ENCODE measurements at places on chromosomes 1 and 21.

DNA sequence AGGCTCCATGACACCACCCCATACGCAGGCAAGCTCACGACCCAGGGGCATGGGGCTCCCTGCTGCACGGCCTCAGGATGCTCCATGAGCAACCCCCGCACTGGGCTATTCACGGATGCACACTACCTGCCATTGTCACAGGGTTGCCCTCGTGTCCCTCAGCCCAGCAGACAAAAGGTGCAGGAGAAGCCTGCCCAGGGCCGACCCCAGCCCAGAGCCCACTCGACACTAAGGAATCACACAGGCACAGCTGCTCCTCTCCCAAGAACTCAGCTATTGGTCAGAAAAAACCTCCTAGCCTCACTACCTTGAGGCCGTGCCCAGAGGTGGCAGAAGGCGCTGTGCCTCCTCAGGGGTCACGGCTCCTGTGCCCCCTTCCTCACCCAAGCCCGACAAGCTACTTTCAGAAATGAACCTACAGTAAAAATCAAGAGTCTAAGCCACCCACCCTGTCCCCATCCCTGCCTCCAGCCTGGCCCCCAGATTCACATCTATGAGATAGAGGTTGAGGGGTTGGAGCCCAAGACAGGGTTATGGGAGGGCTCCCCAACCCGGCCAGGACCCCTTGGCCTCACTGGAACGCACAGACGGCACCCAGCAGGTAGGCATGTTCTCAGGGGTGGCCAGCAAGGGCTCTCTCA, 6.4 kb upstream of the SPATC1L start:
- no peak for DNase-seq

DNA sequence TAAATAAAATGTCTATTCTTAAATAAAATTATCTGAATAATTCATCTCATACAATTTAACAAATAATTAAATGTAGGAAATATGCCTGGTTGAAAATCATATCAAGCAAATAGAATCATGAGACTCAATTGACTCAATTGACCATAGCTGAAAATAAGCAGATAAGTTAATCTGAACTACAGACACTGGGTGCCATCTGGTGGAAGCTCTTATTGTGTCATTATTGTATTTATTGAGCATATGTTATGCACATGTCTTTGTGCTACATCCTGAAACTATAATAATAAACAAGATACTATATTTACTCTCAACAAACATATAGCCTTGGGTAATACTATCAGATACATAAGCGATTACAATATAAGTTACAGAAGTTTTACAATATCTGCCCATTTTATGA, 41.0 kb downstream of the BRINP3 start:
- no peak for DNase-seq

DNA sequence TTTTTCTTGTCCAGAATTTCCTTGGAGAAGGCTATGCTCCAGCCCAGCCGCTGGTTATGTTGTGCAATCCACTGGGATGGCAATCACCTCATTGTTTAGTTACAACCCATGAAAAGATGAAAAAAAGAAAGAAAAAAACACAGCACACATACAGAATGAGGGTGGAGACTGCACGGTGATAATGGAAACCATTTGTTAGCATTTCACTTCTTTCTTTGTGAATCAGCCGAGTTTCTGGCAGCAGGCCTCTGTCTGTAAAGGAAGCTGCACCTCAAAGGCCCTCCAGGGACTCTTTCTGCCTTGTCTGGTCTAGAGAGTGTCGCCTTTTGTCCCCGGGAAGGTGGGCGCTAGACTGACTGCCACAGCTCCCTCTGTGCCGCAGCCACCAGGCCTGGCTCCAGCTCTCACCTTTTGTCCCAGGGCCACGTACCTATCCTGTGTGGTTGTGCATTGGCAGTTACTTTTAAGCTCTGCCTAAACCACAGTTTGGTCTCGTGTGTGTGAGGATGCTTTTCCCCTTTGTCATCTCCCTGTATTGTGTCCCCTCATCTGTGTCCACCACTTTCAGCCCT, 35.6 kb downstream of the NGF start:
- no peak for DNase-seq

DNA sequence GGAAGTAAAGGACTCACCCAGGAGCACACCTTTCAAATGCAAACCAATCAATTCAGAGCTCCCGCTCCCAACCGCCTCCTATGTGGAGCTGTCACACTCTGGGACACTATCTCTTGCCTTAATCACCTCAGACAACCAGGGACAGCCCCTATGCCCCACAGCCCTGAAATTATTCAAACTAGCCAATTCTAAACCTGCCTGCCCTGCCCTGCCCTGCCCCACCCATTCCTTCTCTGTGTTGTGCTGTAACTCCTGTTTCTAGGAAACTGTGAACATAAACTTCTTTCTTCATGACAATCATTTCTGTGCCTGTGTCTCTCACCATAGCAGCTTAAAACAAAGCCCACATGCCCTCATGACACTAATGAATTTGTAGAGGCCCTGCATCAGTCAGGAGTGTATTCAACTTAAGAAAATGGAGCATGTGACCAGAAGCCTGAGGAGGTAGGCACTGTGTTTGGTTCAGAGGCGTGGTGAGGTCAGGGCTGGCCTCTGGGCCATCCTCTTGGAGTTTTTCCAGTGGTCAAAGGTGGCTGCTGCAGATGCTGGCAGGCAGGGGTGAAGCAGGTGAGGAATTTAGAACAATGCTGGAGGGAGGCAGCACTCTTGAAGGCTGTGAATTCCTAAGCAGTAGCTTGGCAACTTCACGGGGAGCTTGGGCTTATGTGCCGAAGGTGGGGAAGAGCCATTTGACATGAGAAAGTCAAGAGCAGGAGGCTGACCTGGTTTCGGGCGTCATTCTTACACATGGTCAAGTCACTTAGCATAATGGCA, 74.5 kb downstream of the RHOU start:
- no peak for DNase-seq

DNA sequence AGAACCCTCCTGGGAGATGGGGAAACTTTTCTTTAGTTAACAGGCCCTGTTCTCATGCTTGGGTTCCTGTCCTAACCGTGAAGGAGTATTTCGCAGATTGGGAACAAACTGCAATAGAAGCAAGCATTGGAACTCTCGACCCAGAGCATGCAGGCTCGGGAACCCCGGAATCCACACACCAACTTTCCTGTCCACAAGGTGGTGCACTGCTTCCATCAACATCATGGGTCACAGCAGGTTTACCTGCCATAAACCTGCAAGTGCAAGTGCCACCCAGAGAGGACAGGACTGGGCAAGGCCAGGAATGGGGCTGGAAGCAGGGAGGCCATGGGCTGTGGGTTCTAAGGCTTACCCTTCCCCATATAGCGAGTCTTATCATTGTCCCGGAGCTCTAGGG, 6.9 kb downstream of the ENO1 start:
- DNase-seq: no peak

GRCh38 chr1:152034654-152035538, 1.9 kb downstream of the S100A11 start:
- peak; percentile 73 for DNase-seq

DNA sequence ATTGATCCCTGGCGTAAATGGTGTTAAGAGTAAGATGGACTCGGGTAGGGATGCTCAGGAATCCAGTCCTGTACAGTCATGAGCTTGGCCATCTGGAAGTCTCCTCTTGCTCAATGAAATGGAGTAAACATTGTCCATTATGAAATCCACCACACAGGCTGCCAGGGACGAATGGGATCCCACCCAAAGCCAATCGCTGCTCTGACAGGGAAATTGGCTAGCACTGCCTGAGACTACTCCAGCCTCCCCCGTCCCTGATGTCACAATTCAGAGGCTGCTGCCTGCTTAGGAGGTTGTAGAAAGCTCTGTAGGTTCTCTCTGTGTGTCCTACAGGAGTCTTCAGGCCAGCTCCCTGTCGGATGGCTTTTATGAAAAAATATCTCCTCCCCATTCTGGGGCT, at the start of gene HSD11B1:
TSS of gene HSD11B1 (plus strand) at position 263 of the 400 bp plus-strand sequence. CDS start at position 360, 97 bp downstream.
- DNase-seq: no peak

DNA sequence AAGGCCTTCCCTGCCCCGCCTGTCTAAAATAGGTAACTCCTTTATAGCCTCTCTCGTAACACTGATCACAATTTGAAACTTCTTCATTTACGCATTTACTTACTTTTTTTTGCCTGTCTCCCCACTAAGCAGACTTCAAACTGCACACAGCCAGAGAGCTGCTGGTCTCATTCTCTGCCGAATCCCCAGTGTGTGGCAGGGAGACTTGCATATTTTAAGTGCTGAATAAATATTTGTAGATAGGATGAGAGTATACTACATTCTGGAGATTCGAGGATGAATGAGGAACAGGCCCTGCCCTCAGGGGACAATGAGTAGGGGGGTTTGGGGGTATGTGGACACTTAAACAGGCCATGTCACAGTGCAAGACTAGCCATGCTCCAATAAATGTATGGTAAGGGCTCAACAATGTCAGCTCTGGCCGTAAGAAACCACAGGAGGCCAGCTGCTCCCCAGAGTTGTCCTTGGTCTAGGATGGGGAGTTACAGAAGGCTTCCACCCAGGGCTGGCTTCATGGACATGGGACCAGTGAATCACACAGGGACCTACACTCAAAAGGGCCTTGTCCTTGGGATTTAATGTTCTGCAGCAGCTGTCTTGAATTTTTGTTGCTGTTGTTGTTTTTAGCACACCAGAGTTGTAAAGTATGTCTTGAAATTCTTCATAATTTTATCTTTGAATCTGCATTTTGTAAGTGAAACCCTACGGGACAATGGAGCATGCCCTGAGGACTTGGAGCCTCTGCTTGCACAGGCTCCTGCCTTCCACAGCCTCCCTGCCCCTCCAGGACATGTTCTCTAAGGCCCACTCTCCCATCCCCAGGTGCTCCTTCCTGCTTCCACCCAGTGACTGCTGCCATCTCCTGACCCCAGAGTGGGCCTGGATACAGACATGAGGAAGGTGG, 8.5 kb downstream of the DIO1 start:
- DNase-seq: no peak

DNA sequence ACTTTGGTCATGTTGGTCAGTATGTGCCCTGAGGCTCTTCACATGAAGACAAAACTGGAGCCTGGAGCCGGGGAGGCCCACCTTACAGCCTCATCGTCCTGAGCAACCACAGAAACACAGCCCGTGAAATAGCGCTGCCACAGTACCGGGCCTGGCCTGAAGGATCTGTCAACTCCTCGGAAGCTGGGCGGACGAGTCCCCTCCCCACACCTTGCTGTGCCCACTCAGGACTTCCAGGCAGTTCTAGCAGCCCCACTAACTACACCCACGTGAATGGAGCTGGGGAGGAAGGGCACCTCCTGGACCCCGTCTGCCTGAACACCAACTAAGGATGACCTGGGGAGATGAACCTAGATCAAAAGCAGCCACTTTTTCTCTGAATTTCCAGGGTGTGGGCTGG, 24.7 kb downstream of the SDE2 start:
- no peak for DNase-seq

Measured in stimulated activated naive CD8-positive, alpha-beta T cell treated with anti-CD3 and anti-CD28 coated beads, Interleukin-15, Interleukin-2, amounts not matched to agents 100 U/mL and 50 U/mL, for 24 hours (primary cell).